ENCODE measurements at places on chromosomes 4 and X.

DNA sequence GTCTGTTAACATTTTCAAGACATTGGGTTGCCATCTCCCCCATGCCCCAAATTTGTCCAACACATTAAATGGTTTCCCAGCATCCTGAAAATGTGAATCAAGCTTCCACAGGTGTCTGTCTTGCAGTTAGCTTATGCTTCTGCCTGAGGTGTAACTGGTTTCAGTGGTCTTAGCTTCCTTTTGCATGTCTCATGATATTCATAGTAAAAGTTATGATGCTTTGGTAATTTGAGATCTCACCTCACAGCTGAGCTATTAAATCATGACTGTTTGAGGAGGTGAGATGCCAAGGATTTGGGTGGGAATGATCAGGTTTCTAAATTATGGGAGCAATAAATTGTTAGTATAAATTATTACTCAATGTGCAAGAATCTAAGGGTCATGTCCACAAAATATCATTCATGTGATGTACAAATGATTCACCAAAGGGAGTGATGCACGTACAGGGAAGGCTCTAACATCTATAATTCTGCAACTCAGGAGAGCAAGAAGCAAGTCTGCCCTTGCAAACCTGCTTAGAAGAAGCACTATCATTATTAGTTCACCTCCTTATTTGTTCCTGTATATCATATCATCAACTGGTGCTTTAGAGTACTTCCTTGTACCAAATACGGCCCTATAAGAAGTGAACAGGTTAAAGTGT is 17.1 kb upstream of the RAI2 start:
- DNase-seq: no peak

GRCh38 chr4:123699880-123700771 is 303.5 kb downstream of the SPRY1 start:
- DNase-seq: peak; percentile 57

GRCh38 chr4:181693517-181693916 is 549.7 kb upstream of the TENM3 start:
- no peak for DNase-seq

DNA sequence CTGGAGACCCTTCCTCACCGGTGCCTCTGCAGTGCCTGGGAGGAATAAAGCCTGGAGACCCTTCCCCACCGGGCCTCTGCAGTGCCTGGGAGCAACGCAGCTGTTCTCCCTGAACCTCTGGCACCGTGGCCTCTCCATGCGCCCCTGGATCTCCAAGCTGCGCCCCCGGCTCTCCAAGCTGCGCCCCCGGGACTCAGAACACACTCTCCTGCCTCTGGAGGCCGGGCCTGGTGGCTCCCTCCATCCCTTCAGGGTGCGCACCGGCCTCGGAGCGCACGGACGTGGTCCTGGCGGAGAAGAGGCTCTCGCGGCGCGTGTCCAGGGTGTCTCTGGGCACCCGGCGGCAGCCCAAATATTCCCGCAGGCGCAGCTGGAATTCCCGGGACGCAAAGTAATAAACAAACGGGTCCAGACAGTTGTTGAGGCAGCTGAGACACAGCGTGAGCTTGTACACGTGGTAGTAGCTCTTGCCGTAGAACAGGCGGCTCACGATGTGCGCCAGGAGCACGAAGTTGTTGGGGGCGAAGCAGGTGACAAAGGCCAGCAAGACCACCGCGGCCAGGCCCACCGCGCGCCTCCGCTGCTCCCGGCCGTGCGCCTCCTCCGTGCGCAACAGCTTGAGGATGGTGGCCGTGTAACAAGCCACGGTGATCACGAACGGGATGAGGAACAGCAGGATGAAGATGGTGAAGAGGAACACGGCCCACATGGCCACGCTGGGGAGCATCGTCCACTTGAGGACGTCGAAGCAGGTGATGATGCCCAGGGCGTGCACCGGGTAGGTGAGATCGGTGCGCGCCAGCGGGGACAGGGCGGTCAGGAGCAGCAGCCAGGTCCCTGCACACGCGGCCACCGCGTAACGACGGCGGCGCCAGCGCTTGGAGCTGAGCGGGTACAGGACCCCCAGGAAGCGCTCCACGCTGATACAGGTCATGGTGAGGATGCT is 12.8 kb upstream of the ASMTL start:
- no peak for DNase-seq

GRCh38 chr4:7165874-7166201 is 26.5 kb upstream of the SORCS2 start:
- DNase-seq: peak; percentile 29

DNA sequence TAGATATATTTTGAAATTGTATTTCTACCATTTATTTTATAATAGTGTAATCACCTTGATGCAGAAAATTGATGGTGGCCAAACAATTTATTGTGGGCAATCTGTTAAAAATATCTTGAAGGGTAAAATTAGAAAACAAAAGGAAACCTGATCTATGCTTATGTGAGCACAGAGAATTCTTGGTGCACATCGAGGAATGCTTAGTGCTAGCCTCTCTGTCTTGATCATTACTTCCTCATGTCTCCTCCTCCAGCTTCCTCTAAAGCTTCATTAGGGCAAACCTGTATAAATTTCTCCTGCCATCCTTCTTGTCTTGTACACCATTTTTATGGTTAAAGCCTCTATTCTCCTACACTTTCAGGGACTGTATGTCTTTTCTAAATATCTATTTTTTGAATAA is 725.8 kb downstream of the RAPGEF2 start:
- DNase-seq: no peak

DNA sequence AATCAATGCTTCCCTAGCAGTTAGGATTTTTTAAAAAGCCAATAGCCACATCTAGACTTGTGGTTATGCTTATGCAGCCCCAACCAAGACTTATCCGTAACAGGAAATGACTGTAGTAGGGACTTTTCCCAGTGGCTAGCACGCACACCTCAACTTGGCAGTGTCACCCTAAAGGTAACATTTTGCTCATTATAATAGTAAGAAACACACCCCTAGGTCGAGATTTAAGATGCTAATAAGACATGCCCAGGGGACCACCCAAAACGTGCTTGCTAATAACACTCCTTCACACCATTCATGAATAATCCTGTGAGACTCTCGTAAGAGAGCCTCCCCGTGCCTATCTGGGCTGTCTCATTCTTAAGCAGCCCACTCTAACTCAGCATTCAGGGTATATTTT is 195.3 kb downstream of the CHIC1 start:
- no peak for DNase-seq

- DNase-seq: no peak
These were observed 53.5 kb downstream of the SMAD1 start for GRCh38 chr4:145535202-145535601.

DNA sequence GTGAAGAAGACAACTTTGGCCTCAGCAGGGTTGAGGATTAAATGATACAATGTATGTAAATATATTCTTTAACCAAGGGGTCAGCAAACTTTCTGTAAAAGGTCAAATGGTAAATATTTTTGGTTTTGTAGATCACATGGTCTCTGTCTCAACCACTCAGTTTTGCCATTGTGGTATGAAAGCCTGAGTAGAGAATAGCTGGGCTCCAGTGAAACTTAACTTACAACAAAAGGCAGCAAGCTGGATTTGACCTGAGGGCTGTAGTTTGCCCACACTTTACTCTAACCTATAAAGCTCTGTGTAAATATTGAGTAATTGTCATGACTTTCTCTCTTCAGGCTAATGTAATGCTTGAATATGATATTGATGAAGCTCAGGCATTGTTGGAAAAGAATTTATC is 19.6 kb downstream of the VBP1 start:
- no peak for DNase-seq

DNA sequence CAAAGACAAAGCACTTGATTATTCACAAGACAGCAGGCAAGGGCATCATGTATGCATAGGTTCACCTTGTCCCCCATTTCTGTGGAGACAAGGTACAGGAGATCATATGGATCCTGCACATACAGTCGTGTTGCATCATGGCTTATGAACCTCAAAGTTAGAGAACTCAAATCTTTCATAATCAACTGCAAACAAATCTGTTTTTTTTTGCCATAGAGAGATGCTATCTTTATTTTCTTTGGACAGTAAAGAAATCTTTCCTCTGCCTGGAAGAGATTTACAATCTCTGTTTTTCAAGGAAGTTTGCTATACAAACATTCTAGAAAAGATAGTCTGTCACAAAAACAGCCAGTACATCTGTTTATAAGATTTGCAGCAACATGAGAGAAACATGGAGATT is 578.8 kb downstream of the ANKRD50 start:
- no peak for DNase-seq

DNA sequence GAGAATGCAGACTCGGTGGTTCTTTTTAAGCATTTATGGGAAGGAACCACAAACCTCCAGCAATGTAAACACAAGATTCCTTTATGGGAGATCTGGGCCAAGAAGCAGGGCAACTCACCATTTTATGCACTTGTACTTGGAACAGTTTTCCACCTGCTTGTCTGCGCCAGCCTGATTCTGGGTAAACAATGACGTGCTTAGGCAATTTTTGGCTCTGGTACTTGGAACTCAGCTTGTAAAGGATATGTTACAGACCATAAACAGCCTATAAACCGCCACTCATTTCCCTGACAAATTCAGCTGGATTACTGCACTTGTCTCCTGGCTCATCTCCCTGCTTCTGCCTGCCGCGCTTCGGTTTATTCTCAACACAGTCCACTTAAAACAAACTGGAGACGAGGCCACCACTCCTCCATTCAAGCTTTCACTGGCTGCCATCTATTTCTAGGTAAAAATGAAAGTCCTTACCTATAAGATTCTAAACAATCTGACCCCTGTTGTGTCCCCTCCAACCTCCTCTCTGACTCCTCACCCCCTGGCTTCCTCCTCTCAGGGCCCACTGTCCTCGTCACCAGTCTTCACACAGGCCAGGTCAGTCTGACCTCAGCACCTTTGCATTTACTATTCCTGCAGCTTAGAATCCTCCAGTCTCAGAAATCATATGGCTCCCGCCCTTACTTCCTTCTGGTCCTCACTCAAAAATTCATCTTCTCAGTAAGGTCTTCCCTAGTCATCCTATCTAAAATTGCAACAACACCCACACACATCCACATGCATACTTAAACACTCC is 205.9 kb upstream of the GALNT7 start:
- no peak for DNase-seq

DNA sequence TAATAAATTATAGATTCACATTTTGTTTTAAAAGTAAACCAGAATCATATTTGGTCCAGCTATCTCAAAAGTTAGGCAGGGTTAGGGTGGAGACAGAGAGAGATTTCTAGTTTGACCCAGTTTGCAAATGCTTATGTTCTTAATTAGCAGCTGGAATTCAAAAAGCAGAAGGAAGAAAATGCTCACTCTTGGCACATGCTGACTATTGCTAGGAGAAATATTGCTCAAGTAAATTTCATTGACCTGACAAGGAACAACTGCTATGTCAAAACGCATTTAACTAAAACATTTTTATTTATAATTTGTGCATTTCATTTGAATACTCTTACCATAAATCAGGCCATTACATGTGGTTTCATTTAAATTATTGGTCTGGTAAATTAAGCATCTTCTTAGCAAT is 131.8 kb downstream of the GLRA3 start:
- DNase-seq: no peak

GRCh38 chrX:9997041-9997440 is 29.9 kb downstream of the CLDN34 start:
- DNase-seq: peak; percentile 68

DNA sequence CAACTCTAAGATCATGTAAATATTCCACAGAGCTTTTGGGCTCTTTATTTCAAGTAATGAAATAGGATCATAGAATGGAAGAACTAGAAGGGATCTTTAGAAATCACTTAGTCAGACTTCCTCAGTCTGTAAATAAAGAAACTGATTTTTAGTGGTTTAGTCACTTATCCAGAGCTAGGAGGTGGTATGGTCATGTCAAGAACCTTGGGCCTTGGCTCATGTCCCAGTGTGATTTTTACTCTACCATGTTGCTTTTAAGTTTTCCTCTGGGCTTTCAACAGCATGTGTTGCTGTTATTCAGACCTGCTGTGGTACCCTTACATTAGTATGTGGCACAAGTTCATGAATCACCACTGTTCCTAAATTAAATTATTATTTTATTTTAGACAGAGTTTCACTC is 184.9 kb downstream of the FRAS1 start:
- no peak for DNase-seq

DNA sequence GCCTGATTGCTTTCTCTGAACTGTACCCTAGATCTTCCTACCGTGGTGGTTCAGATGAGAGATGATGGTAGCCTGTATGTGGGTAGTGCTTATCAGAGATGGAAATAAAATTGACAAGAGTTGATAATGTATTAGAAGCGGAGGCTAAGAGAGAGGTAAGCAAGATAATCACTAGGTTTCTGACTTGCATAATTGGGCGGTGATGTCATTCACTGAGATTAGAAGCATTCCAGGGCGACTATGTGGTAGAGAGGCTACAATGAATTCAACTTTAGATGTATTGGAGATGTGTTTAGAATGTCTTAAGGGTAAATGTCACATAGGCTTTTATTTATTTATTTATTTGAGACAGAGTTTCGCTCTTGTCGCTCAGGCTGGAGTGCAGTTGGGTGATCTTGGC is 415 bp upstream of the TENM3 start:
- peak; percentile 78 for DNase-seq

DNA sequence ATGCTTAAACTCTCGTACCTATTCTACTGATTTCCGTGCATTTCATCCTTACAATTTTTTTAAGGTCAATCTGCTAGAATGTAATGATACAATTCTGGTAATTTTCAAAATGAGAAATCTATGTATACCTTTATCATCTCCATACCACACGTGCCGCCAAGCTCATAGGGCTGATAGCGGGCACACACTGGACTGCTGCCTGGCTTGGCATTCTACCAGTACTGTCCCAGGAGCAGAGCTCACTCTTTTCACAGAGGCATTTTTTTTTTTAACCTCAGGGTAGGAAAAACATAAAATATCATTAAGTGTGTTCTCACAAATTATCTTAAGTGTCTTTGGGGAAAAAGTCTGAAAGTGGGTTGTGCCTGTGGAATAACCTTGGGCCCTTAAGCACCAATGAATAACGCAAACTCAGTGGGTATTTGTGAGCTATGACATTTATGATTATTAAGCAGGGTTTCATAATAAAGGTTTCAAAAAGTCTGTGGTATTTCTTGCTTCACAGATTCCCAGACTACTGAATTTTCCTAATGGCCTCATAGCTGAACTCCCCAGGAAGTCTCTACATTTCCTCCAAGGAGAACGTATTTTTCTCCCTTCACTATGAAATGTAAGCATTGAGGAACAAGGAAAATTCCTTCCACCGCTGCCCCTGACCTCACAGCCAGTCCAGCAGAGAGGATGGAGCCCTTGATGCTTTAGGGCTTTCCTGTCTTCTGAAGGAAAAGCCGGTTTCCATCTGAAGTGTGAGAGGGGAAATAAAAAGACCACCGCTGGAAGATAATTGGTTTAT is 125.2 kb downstream of the ELOVL6 start:
- no peak for DNase-seq

GRCh38 chrX:138723301-138723700 is 11.8 kb upstream of the FGF13 start:
- no peak for DNase-seq

GRCh38 chr4:151796106-151796505 is 35.3 kb upstream of the GATB start:
- no peak for DNase-seq

GRCh38 chrX:53471346-53471745 is 37.2 kb upstream of the HSD17B10 start:
- DNase-seq: no peak
